Kasumi-1 (cell line): ENCODE measurements at places on chromosomes 11 and 22.

GRCh38 chr11:8370812-8371515, 107.3 kb upstream of the LMO1 start:
- no peak for DNase-seq

DNA sequence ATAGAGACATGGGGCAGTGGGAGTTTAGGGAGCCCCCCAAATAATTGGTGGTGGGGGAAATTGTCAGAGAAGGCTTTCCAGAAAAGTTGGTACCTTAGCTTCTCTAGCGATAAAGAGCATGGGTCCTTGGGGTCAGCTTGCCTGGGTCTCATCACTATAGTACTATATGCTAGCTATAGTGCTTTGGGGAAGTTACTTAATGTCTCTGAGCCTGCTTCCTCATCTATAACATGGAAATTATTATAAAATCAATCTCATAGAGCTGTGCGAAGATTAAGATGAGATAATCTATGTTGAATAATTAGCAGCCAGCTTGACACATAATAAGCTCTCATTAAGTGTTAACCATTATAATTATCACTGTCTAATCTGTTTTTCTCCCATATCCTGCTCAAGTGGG, 41.2 kb downstream of the STIM1 start:
- DNase-seq = no peak

GRCh38 chr11:122843281-122844141, 5.2 kb downstream of the CRTAM start:
- DNase-seq = peak; percentile 19

- DNase-seq = peak; percentile 46
Measured at GRCh38 chr11:102448869-102449224, 3.7 kb downstream of the TMEM123 start.

DNA sequence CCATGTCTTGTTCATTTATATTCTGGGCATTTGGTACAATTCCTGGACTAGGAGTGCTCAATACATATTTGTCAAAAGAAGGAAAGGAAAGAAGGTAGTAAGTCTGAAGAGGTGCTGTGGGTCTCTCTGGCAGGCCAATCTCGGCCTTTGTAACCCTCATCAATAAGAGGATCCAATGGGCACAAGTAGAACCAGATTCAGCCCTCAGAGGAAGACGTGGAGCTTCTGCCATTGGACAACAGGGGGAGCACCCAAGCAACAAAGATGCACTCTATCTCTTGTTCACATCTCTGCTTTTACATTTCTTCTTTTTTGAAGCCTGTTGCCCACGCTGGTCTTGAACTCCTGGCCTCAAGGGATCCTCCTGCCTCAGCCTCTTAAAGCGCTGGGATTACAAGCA, 2.2 kb upstream of the VPS11 start:
- peak; percentile 77 for DNase-seq

- no peak for DNase-seq
Measured at GRCh38 chr11:112581747-112582146, 321.1 kb upstream of the PLET1 start.

- DNase-seq = no peak
Measured at GRCh38 chr22:32492111-32492510, 17.5 kb downstream of the FBXO7 start.
